ENCODE measurements at places on chromosomes 5 and 9. TPM values are rescaled to one million over a fixed set of nuclear protein-coding genes. Genes with fewer than 3 reads are reported as not detected.

DNA sequence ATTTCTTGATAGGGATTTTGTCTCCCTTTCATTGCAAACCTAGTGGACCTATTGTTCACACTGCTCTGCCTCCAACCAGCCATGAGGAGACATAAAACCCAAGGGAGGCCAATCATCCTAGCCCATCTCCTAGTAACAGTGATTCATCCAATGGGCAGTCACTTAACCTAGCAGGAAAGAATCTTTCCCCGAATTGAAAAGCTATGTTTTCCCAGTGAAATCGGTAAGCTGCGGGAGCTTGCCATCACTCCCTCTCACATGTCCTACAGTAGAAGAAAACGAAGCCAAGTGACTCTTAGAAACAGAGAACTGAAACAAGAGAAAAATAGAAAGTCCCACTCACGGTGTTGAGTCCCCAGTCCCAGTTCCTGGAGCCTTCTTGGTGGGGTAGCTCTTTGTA is 123.3 kb downstream of the SUSD1 start:
- no peak for DNase-seq

Gene DDX46
- total RNA-seq = 40.1 TPM

DNA sequence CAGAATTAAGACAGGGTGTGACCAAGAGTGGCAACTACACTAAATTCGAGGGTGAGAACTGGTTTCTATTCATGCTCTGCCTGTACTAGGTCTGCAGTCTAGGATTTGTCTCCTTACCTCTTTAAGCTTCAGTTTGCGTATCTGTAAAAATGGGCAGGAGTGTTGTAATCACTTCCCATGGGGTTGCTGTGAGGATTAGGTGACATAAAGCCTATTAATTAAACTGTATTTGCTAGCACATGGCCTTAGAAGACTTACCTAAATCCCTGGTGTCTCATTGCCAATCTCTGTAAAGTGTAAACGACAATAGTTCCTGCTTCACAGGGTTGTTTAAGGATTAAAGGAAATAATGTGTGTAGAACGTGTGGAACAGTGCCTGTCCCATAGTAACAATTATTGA is 193.6 kb downstream of the DRD1 start:
- no peak for DNase-seq

Gene OTP
- total RNA-seq = not detected

GRCh38 chr5:172438319-172438668 is 16.0 kb downstream of the SH3PXD2B start:
- no peak for DNase-seq

DNA sequence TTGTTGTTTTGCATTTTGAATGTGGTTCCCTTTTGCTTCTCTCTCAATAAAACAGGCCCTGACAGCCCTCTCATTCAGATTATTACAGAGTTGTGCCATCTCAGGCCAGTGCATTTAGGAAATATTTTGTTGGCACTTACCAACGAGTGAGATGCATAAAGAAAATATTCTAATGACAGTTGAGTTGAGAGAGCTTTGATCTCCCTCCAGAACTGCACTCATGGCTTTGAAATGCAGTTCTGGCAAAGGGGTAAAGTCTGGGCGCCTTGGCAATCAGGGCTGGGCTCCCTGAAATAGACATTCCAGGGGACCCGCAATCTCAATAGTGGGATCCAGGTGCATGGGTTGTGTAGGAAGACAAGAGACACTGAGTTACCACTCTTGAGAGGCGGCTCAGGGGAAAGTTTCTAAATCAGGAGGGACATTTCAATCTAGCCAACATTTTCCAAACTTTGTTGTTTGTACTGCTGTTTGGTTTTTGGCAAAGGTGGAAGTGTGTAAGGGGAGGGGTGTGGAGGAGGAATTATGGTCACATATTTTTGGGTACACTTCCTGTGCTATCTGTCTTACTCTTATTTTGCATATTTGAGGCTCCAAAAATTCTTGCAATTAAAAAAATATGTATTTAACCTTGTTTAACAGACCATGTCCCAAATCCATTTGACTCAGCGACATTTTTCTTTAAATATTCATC is 48.8 kb downstream of the PAPPA start:
- DNase-seq = no peak

DNA sequence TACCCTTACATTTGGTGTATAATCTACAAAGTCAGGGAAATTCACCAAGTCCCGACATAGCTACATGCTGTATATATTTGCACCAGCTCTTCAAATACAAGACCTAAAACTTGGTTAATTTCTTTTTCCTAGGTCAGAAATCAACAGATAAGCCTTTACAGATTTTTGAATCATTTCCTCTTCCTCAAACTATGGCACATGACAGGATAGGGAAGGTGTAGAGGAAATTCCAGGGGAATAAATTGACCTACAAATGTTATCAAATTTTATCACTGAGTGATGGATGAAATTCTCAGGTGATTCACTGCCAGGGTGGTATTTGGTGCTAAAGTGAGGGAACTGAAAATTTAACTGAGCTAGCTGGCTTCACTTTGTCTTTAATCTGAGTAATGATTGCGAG is 360.0 kb downstream of the BNC2 start:
- DNase-seq = no peak

- no peak for DNase-seq
Measured at GRCh38 chr5:43044181-43044914, 4.2 kb upstream of the ANXA2R start.

Gene CARD6
- 3.9 TPM for total RNA-seq

DNA sequence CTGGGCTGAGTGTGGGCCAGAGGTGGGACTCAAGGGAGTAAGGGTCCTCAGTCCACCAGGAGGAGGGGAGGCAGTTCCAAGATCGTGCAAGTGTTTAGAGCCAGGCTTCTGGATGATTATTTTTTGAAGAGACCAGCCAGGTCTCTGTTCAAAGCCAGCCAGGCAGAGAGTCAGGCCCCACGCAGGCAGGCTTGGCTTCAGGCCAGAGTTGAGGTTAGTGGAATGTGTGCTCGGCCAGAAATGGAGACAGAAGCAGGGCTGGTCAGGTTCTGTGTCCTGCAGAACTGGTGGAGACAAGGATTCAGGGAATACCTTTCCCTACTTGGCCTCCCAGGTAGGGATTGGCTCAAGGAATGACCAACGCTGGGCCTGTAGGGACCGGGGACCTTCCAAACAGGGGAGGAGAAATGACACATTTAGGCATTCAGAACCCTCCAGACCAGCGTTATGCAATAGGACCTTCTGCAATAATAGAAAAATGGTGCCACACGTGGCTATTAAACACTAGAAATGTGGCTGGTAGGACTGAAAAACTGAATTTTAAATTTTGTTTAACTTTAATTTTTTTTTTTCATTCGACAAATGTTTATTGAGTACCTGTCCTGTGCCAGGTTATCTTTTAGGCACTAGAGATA is 106.2 kb downstream of the CMYA5 start:
- DNase-seq = no peak

DNA sequence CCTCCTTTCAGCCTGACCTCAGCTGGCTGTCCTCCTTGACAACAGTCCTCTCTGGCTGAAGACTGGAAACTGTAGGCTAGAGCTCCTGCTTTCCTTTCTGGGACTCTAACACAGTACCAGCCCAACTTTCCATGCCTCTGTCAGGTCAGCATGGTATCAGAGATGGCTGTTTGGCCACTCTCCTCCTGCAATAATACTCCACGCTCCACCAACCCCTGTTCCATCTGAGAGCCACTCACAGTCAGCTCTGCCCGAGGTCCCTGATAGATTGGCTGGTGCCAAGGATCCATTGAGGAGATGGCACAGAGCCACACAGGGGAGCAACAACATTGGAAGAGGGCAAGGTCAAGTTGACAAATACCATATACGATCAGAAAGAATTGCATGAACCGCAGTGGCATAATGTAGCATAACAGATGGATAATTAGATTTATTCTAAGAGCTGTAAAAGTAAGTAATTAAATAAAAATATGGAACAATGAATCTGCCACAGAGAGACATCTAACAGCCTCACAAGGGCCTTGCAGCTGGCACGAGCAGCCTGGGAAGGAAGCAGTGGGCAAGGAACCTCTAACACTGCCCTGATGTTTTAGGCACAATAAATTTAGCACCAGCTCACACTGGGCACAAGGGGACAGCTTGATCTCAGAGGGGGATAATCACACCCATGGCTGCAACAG is 94.3 kb upstream of the LRRTM2 start:
- DNase-seq = no peak

DNA sequence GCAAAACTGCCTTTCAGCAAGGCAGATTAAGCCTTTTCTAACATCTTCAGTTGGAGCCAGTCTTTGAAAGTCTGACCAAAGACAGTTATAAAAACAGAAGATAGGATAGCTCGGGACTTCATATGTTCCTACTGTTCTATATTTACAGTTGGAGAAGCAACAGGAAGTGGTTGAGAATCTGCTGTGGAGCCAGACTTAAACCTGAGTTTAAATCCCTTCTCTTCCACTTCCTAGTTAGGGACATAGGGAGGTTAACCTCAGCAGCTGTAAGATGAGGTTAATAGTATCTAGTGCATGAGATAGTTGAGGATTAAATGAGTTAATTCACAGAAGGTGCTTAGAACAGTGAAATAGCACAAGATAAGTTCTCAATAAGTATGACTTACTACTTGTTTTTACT is 84.5 kb upstream of the FREM1 start:
- DNase-seq = no peak

DNA sequence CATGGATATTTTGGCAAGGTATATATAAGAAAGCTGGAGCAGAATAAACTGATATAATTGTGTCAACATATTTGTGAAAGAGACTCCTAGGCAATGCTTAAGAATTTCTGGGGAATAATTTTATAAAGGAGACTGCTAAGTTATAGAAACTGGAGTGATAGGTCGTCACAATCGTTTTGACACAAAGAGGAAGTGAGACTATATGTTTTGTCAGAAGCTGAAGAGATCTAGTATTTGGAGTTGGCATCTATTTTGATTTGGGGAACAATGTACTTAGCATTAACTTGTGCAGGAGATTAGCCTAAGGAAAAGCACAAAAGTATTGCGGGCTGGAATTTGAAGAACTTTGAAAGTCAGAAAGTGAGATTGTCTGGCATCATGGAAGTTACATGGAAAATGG is 582.5 kb downstream of the TAF11L14 start:
- DNase-seq = no peak

Gene CAAP1
- 16.7 TPM for total RNA-seq

DNA sequence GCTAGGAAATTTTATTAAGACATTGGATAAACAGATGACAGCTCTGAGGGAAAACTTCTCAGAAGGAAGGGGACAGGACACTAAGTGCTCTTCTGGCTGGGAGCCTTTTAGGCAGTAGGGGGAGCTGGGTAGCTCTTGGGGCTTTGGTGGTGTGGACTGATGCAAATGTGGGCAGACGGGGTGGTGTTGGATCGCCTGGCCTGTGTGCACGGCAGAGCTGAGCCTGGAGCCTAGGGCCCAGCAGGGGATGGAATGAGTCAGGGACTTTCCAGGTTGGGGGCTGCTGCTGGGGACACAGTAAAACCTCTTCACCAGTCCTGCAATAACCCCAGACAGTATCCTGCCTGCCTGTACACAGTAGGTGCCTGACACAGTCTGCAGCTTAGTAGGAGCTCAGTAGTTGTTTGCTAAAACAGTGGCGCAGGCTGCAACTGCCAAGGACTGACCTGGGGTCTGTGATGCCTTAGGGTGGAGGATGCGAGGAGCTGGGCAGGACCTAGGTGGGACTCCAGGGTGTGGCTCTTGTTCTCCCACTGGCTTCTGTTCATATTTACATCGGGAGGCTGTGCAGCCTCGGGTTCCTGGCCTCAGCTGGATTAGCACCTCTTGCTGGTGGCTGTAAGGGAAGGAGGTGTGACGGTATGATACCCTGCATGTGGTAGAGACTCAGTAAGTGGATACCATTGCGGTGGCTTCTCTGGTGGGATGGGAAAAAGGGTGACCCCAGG is 83.8 kb downstream of the DAB2IP start:
- DNase-seq = no peak

Gene PAPPA
- 4.4 TPM for total RNA-seq

DNA sequence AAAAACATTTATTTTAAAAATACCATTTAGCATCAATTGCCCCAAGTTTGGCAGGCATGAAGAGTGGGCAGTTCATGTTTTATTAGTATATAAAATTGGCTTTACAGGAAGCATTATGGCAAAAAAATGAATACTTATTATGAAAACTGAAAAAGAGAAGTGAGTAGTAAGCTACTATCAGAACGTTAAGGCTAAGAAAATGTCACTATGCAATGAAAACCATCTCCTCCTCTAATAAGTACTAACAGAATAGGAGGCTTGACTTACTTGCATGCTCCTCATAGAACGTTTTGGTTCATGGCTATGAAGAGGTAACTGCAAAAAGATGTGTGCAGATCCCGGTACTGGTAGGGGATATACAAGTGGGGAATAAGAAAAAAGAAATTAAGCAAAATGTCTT is 23.6 kb downstream of the TICAM2 start:
- DNase-seq = no peak

- DNase-seq = no peak
Measured at GRCh38 chr5:170430866-170431437, 41.8 kb upstream of the KCNMB1 start.

Gene CAMK2A
- total RNA-seq = 4.0 TPM

Gene SPARC
- total RNA-seq = 3,092 TPM

GRCh38 chr5:111337688-111338087 is 113.5 kb downstream of the CAMK4 start:
- DNase-seq = no peak

GRCh38 chr5:156188016-156188415 is 138.9 kb upstream of the SGCD start:
- DNase-seq = no peak

Gene LAMC3
- 8.1 TPM for total RNA-seq

DNA sequence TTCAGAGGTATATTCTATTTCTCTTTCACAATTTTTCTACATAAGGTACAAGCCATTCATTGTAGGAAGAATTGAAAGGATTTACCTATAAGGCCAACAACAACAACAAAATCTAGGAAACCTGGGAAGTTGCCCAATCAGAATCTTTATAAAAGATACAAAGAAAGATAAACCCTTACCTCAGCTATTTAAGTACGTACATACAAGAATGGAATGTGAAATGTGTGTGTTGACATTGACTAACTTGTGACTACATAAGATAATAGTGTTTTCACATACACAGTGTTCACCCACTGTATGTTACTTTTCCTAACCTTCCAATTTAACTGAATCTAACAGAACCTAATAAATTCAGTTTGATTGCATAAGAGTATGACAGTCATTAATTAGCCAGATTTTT is 154.1 kb downstream of the ADAMTS6 start:
- no peak for DNase-seq

DNA sequence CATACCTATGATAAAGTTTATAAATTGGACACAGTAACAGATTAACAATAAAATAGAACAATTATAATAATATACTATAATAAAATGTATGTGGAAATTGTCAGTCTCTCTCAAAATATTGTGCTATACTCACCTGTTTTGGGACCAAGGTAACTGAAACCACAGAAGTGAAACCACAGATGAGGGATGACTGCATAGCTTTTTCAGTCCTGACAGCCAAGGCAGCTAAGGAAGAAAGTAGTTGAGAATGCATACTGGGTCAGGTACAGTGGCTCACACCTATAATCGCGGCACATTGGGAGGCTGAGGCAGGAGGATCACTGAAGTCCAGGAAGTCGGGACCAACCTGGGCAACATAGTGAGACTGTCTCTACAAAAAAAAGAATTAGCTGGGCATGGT is 8.9 kb downstream of the SRP19 start:
- DNase-seq = no peak

Gene DNAI1
- 0.20 TPM for total RNA-seq

Gene PCDHA9
- total RNA-seq = 0.30 TPM

GRCh38 chr9:133144142-133144903 is 19.4 kb downstream of the GBGT1 start:
- DNase-seq = peak; percentile 73
